ENCODE measurements at places on chromosomes 7 and 10.
A peak's percentile ranks its signal among the peaks of the same experiment; 100 is the strongest.

DNA sequence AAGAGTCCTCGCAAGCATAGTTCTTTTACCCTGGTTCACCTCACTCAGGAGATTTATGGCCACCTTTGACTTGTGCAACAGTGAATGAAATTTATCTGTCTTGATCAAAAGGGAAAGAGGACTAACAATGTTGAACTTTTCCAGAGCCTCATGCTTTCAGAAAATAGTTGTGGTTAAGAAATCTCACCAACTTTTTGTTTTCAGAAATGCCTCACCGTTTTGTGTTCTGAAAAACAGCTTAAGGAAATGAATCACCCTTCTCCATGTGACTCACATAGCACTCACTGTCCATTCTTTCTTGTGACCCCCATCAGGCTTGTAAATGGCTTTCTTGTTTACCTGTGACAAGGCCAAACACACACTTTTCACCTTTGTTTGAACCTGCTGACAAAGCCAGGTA, 148.6 kb upstream of the FAM3C start:
- DNase-seq = no peak

DNA sequence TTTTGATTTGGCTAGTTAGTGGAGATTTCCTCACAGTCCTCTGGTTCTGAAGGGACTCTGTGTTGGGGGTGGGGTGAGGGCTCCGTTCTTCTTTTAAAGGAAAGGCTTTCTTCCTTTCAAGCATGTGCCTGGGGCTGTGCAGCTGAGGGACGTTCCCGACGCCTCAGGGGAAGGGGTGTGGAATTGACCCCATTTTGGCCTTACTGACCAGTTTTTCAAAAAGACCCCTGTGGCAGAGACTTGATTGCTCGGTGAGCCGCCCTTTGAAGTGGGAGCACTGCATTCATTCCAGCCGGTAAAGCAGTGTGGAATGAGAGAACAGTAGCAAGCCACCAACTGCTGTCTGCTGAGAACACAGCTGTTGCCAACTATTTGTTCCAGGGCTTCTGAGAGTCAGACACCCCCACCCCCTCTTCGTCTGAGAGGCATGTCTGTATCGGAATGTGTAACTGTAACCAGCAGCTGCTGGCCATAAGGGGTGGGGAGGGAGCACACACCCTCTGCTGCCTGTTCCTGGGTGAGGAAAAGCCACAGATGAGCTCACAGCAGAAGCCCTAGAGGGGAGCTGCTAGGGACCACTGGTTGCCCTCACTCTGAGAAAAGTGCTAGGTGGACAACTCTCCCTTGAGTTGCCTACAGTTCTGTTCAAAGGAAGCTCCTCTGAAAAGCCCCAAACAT, 33.2 kb downstream of the WBP1L start:
- peak; percentile 57 for DNase-seq

DNA sequence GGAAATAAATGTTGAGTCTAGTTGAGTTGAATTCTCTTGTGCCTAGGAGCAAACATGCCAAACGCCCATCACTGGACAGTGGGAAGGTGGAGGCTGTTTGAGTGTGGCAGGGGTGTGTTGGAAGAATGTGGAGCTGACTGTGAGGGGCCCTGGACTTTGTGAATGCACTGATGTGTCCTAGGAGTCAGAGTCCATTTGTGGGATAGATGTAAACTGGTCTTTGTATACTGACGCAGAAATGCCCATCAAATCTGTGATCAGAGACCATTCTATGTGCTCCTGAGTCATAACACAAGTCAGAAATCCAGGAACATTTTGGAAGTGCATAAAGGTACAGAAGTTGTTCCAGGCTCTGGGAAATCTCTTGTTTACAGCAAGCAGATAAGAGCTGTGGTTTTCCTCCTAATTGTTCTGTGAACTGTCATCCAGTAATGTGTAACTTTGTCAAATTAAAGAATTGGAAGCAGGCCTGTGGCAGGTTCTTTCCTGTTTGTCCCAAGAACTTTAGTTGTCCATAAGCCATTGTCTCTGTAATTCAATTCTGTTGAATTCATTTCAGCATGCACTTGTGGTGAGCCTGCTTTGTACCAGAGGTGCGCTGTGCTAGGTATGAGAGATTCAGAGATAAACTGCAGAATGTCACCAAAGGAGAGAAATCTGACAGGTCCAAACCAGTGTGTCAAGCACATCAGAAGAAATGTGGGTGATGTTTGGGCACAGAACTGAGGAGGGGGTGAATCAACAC, 7.6 kb downstream of the PRXL2A start:
- no peak for DNase-seq

DNA sequence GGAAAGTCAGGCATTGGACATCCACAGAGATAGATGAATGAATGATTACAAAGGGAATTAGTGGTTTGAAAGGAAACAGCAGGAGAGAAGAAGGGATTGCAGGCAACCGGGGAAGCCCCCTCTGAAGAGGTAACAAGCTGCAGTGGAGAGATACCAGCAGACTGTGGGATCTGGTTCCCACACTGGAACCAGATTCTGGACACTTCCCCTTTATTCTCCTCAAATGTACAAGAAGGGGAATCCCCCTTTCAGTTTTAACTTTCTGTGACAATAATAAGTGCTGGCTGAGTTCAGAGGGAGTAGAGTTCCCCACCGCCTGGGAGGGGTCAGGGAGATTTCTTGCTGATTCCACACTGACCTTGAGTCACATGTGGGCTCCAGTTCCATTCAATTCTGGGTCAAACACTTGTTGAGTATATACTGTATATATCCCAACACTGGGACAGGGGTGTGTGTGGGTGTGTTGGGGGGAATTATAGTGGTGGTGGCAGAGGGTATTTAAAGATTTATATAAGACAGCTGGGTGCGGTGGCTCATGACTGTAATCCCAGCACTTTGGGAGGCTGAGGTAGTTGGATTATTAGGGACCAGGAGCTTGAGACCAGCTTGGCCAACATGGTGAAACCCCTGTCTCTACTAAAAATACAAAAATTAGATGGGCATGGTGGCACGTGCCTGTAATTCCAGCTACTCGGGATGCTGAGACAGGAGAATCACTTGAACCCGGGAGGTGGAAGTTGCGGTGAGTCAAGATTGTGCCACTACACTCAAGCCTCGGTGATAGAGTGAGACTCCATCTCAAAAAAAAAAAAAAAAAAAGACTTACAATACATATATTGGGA, 16.5 kb upstream of the DDIT4 start:
- DNase-seq = peak; percentile 55

DNA sequence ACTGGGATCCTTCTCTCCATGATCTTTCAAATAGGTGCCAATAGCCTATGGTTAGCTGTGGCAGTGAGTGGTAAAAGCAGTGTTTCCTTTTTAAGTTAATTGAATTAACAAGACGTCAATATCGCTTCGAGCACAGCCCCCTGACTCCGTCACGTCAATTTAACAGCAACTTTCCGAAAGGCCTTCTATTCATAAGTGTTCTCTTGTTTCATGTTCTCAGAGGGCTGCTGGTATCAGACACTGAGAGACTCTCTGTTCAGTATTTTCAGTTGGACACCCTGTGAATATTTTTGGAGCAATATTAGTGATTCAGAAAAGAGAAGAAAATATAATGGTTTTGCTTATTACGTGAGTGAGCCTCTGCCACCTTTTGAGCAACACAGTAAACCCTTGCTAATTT, 174.2 kb upstream of the INSYN2A start:
- DNase-seq = no peak

- no peak for DNase-seq
These were observed 24.7 kb upstream of the SEM1 start for GRCh38 chr7:96734343-96734742.

DNA sequence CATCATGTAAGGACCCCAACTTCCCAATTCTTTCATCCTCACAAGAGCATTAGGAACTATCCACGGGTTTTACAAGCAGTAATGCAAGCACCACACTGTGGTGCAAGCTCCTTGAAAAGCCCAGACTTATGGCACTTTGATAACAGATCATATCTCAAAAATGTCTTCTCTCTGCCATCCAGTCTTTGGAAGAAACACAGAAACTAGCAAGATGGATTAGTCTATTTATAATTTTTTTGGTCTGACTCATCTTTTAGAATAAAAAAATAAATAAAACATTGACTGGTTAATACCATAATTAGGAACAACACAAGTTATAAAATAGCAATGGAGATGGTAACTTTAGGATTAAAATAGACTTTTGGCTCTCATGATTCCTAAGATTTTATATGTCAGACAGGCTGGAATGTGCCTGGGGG, 49.0 kb upstream of the CALD1 start:
- no peak for DNase-seq

DNA sequence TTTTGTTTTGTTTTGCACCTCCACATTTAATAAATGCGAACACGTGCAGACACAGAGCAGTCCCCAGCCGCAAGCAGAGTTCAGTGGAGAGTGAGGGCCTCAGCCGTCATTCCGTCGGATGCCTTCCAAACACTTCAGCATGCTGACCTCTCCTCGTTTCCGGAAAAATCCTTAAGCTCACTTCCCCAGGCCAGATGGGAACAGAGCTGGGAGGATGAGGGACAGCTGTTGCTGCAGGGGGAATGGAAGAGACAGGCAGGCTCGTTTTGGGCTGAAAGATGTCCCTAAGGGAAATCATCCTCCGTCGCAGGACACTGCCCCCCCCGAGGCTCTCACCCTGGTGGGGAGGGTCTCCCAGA, 17.2 kb upstream of the FGFR2 start:
- DNase-seq = peak; percentile 32

Measured in mucosa of descending colon (tissue), 3 donors.